Placental epithelial cell (primary cell): ENCODE measurements at places on chromosomes 13 and 19. TPM values are rescaled to one million over a fixed set of nuclear protein-coding genes. Genes with fewer than 3 reads are reported as not detected.

TSKS gene
- total RNA-seq, result 0.76 and 6.7 TPM in 2 replicates

PRR22 gene
- total RNA-seq, result 0.79 TPM in 1 of 2 replicates, not detected in the other

KIR3DL2 gene
- under 0.01 TPM in 1 of 2 replicates, not detected in the other for total RNA-seq

DACT3 gene
- total RNA-seq, result 0.39 TPM in 1 of 2 replicates, not detected in the other

SPHK2 gene
- 8.2 and 9.2 TPM in 2 replicates for total RNA-seq

PSG6 gene
- 0.43 TPM in 1 of 2 replicates, not detected in the other for total RNA-seq

CYP4F22 gene
- not detected in 2 replicates for total RNA-seq

HIPK4 gene
- total RNA-seq, result 0.22 and 0.39 TPM in 2 replicates

THSD8 gene
- total RNA-seq, result not detected in 2 replicates

TMEM238 gene
- total RNA-seq, result 0.39 and 3.7 TPM in 2 replicates

DOCK9 gene
- total RNA-seq, result 57.0 and 58.5 TPM in 2 replicates

LILRA6 gene
- not detected in 2 replicates for total RNA-seq

WDR87 gene
- total RNA-seq, result under 0.01 TPM in 2 replicates

CBARP gene
- 1.6 and 3.5 TPM in 2 replicates for total RNA-seq

KLF12 gene
- 28.8 and 35.7 TPM in 2 replicates for total RNA-seq
